ENCODE measurements at places on chromosomes 11 and 22.

DNA sequence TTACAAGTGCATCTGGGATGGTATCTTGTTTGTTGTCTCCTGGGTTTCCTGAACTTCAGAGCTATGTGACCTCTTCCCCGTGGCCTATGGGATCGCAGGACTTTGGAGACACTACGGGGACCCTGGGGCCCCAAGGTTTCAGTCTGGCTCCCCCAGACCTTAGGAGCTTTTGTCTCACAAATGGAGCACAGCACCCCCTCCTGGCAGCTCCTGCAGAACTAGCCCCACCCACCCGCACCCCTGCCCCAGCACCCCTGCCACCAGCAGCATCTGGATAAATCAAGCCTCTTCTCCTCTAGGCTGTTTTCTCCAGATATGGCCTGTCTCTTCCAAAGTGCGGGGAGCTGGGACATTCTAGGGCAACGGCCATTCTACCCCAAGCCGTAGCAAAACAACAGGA is 10.4 kb downstream of the RCOR2 start:
- no peak for DNase-seq

GRCh38 chr11:26571861-26572654 is at the start of gene MUC15:
Gene MUC15 (minus strand): TSS chr11:26572263. CDS start chr11:26567094, 5,169 bp downstream.
- peak; percentile 43 for DNase-seq

DNA sequence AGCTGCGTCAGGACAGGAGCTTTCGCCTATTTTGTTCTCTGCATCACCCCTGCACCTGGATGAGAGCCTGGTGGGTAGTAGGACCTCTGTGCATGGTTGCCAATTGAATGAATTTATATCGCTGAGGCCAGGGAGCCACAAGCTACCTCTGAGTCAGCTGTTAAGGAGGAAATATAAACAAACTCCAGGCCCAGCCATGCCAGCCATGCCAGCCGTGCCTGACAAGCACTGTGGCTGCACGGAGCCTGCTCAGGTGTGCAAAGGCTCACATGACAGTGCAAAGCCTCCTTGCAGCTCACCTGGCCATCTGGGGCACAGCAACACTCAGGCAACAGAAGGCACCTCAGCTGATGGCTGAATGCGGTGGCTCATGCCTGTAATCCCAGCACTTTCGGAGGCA is 33.7 kb upstream of the LINC01488 start:
- DNase-seq = no peak

DNA sequence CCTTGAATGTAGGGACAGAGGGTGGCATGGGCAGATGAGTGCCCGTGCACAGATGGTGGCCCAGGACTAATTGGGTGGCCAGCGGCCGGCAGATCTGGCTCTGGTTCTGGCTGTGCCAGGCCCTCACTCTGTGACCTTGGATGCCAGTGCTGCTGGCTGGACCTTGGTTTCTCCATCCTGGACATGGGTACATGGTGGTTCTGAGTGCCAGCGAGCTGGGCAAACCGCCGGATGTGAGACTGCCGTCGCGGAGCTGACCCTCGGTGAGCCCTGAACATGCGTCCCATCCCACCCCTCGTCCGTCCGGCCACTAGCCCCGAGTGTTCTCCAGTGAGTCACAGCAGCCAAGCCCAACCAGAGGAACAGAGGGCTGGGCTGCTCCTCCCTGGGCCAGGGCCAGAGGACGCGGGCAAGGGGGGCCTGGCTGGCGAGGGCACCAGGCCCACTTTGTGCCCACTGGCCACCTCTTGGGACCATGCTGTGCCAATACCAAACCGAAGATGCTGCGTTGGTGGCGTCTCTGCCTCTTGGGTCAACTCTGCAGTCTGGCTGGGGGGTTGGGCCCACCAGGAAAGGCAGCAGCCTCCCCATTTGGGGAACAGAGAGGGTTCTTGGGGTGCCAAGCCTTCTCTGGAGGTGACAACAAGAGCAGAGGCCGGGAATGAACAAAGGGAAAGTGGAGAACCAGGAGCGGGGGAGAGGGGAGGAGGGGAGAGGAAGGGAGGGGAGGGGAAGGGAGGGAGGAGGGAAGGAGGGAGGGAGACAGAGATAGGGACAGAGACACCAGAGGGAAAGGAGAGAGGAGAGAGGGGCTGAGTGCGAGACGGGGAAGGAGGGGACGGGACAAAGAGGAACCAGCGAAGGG is 10.7 kb downstream of the LSP1 start:
- peak; percentile 77 for DNase-seq

GRCh38 chr11:58576887-58577471 is 1.3 kb upstream of the LPXN start:
- DNase-seq = no peak

All from lower leg skin (tissue), 4 donors.